Mucosa of gallbladder (tissue), 1 donor: ENCODE measurements at places on chromosomes 3 and 15.

GRCh38 chr3:132293251-132293650 lies 24.0 kb upstream of the ACP3 start:
- DNase-seq, result no peak

DNA sequence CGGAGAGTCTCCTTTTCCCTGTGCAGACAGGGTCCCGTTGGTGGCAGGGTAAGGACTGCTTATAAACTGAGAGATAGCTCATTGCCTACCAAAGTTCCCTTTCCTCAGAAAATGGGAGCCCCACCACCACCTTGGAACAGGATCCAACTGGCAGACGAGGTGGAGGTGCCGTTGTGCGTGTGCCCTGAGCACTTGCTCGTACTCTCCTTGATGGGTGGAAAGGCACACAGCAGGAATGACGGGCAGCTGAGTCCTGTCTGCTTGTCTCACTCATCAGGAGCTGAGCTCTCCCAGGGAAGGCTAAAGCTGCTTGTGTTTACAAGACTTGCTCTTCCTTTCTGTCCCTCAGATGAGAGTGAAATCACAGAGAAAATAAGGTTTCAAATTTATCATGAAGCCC lies 60.7 kb downstream of the B3GNT5 start:
- DNase-seq, result no peak

DNA sequence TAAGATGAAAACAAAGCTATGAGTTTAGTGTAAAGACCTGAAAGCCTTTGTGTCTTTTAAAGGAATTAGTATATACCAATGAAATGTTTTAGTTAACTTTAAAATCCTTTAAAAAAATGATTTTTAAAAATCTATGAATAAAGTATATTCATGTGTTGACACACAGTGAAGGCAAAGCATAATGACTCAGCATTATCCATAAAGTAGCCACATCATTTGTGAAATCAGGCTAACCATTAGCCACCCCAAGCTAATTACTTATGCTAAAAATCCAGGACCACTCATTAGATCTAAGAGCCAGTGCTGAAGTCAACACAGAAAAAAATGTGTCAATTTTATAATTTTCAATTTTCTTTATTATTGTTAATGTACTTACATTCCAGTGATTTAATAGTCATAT lies 310.2 kb downstream of the TBC1D5 start:
- DNase-seq, result no peak

- DNase-seq, result no peak
Observed at GRCh38 chr3:177426878-177427495, 229.7 kb upstream of the TBL1XR1 start.

GRCh38 chr3:32384938-32385337 lies 6.7 kb upstream of the CMTM7 start:
- DNase-seq, result no peak

GRCh38 chr15:84681831-84682230 lies 23.8 kb upstream of the NMB start:
- no peak for DNase-seq

DNA sequence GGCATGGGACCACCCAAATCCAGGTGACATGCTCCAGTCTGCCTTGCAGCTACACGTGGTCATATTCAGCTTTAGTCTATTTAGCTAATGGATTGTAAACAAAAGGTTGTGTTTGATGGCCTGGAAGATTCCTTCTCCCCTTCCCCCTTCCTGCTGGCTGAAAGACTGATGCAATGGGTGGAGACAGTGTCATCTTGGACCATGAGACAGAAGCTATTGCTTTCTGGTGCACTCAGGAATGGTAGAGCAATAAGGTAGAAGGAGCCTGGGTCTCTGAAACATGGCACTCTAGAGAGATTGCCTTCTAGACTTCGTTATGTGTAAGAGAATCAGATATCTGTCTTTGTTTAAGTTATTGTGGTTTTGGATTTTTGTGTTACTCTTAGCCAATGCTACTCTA lies 25.7 kb upstream of the PTX3 start:
- no peak for DNase-seq

- DNase-seq, result no peak
Observed at GRCh38 chr3:191051037-191051436, 148.0 kb upstream of the OSTN start.

DNA sequence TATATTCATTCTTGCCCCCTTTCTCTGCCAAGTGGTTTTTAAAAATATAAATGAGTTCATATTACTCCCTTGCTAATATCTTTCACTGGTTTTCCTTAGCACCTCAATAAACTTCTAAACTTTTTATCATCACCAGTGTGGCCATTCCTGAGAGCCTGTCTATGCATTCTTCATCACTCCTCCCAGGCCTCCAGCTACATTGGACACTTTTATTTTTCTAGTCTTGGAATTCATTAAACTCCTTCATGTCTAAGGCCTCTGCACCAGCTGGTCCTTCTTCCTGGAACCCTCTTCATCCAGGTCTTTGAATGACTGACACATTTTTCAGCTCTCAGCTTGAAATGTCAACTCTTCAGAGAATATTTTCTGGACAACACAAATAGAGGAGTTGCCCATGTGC lies 120.4 kb upstream of the P2RY1 start:
- no peak for DNase-seq

DNA sequence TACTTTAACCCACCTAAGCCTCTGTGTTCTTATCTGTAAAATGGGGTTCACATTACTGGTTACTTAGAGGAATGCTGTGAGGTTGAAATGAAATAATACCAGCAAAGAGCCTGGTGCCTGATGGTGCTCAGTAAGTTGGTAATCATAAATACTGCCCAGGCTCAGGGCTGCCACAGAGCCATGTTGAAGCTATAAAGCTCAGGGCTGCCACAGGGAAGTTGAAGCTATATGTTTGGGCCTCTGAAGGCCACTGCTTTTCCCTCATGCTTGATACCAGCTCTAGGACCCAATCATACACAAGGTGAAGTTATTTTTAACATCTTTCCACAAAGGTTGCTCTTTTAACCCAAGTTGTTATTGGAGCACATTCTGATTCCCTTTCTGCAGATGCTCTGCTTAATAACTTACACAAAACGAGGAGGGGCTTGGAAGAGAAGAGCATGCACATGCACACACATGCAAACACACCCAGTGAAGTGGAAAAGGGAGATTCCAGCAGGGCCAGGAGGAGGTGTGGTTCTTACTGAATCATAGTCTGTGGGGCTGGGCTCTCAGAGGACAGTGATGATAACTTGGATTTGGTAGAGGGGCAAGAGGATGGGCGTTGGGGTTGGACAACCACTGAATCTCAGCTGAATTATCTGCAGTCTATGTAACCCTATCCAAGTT lies 17.4 kb downstream of the PARP14 start:
- no peak for DNase-seq

DNA sequence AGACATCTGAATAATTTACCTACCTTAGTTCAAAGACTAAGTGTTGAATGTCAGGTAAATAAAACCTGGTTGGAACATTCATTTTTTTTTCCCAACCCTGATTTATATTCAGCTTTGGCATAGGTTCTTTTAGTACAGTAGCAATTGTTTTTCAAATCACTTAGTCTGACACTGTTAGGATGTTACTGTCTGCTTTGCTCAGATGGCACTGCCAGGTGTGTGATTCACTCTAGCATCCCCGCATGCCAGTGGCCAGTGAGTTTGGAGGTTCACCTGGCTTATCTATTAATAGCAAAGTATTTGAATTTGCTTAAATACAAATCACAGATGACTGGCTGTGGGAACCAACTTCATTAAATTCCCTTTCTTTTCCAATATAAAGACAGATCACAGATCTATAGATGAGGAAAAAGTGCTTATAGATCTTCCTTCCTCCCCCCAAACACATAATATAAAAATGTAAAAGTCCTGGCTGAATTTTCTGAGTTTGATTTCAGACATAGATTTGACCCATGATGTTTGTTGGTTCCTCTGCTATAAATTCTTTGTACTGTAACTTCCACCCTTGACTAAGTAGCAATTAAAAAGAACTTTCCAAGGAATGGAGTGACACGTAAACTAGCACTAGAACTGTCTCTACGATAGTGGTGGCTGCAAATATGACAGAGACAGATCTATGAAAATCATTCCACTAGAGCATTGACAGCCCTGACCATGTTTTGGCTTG lies 3.9 kb downstream of the THBS1 start:
- DNase-seq, result no peak

GRCh38 chr3:118991775-118992174 lies 42.9 kb downstream of the IGSF11 start:
- DNase-seq, result peak; percentile 34

GRCh38 chr3:9826815-9827573 lies 16.8 kb downstream of the RPUSD3 start:
- DNase-seq, result no peak

DNA sequence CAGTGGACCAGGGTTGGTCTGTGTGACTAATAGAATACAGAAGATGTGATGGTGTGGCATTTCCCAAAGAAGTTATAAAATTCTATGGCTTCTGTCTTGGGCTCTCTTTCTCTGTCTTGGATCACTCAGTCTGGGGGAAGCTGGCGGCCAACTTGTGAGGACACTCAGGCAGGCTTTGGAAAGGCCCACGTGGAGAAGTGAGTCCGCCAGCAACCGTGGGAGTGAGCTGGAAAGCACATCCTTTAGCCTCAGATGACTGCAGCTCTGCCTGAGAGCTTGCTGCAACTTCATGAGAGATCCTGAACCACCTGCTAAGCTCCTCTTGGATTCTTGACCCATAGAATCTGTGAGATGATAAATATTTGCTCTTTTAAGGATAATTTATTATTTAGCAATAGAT lies 72.0 kb upstream of the RASGRP1 start:
- no peak for DNase-seq

- no peak for DNase-seq
Observed at GRCh38 chr3:178703268-178703975, 167.2 kb downstream of the KCNMB2 start.

DNA sequence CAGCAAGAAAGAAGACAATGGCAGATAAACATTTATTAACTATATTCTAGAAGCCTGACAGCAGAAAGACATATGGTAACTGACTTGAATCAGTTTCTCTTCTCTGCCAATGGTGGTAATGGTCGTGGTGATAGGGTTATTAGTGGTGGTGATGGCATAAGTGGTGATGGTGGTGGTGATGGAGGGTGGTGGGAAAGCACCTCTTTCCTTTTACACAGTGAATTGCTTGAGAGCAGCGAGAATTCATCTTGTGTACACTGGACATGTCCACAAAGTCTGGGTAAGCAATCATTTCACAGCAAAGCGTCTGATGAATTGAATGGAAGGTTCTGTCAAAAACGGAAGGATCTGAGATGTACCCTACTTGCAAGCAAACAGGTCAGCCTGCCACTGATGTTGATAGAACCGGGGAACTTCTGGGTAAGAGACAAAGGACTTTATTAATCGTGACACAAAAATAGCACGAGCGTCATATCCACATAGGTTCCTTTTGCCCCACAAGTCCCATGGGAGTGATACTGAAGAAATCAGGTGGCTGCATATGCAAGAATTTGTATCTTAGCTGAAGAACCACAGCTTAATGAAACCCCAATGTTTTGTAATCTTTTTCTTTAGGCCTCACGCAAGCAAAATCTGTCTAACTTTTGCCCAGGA lies 23.5 kb upstream of the TBC1D5 start:
- DNase-seq, result no peak

GRCh38 chr3:85584779-85585356 lies 626.1 kb downstream of the CADM2 start:
- no peak for DNase-seq

GRCh38 chr3:196949750-196950149 lies 7.4 kb upstream of the NCBP2 start:
- no peak for DNase-seq

DNA sequence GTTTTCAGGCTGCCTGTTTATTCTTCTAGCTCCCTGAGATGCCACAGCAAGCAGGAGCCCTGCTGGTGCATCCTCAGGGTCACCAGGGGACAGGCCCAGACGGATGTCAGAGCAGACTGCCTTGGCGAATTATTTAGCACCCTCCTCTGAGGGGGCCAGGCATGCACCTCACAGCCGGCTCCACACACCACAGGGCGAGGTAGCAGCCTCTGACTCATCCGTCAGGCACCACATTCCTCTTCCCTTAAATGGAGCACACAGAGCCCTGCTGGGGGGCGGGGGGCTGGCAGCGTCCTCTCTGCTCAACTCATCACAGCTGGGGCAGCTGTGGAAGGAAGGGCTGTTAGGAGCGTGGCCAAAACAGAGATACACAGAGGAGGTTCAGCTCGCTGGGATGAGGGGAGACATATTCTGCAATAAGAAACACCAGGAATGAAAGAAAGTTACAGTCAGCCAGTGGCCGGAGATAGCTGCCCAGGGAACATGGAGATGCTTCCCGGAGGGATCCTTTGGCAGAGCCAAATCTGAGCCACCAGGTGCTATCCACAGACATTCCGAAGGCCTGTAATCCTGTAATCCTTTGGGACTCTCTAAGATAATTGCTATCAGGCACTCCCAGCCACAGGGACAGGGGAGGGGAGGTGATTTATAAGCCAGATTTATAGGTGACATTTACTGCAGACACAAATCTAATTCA lies 13.9 kb upstream of the PRICKLE2 start:
- DNase-seq, result peak; percentile 66

- DNase-seq, result no peak
Observed at GRCh38 chr3:138921316-138922292, 25.3 kb downstream of the FOXL2 start.
